Naive thymus-derived CD8-positive, alpha-beta T cell (primary cell): ENCODE measurements at places on chromosomes 2 and 18. TPM values are rescaled to one million over a fixed set of nuclear protein-coding genes. Genes with fewer than 3 reads are reported as not detected.
A peak's percentile ranks its signal among the peaks of the same experiment; 100 is the strongest.

Gene CHAC2
- total RNA-seq = 1.5 TPM

DNA sequence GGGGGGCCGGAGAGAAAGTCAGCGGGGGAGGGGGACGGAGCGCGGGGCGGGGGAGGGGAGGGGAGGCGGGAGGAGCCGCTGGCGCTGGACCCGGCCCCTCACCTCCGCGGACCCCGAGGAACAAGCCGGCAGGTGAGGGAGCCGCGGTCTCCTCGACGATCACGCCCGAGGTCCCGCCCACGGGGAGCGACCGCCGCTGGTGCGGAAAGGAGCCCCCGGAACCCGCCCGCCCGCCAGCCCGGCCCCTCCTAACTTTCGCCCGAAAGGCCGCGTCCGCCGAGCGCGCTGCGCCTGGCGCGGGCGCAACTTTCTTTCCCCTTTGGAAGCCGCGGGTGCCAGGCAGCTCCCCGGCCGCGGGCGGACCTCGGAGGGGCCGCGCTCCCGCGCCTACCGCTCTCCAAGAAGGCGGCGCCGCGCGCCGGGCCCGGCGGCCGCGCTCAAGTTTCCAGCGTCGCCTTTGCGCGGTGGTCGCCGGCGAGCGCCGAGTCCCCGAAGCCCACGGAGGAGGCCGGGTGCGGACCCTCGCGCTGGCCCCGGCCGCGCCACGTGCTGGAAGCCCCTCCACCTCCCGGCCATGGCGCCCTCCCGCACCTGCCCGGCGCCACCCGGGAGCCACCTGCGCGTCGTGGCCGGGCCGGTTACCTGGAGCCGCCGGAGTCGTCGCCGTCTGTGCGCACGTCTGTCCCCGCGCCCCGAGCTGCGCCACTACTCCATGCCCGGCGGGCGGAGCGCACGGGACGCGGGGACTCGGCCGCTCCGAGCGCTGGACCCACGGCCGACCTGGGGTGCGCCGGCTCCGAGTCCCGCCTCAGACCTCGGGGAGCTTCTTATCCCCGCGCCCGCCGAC, at the start of gene ALKAL2:
TSS of gene ALKAL2 (minus strand) at position 181 of the 847 bp plus-strand sequence. CDS start 256 bp downstream, outside the sequence.
- H3K4me3 ChIP-seq = peak within 1 kb of the TSS; percentile 57
- H3K36me3 ChIP-seq = peaks cover 1% of the 10 kb centered on the region
- no peak within 1 kb of the TSS for H3K27ac ChIP-seq

Gene MC4R
- total RNA-seq = not detected

Gene FAP
- not detected for total RNA-seq

Gene CABYR
- 3.3 TPM for total RNA-seq

DNA sequence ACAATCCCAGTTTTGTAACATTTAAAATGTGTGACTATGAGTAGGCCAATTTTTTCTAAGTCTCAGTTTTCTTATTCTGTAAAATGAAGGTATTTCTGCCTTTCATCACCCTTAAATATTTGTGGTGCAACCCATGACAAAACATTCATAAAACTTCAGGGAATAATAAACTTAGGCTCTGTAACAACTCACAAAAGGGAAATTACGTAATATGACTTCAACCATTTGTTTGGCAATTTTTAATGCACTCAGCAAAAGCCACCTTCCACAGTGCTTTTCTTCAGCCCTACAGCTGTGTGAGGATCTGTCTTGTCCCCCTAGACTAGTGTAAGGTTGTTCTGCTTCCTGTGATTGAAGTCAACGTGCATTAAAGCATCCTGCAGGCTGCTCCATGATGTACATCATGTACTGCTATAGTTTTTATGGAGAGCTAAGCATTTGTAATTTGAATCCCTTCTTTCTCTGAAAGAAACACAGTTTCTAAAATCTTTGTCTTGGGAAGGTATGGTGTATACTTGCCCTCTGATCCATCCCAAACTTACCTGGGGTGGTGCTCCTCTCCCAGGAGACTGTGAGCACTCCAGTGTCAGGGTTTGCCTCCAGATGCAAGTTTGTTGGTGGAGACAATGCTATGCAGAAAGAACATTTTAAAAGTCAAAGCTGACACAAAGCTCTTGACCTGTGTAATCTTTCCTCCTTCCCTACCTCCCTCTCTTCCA, 39.1 kb downstream of the FN1 start:
- no peaks in the 10 kb centered on the region for H3K4me1 ChIP-seq
- no peaks in the 10 kb centered on the region for H3K36me3 ChIP-seq
- no peak overlapping the region for H3K27ac ChIP-seq
- H3K4me3 ChIP-seq = no peak overlapping the region
- H3K27me3 ChIP-seq = peaks cover 4% of the 10 kb centered on the region

GRCh38 chr2:30348825-30349224, 98.2 kb upstream of the LCLAT1 start:
- no peak overlapping the region for H3K27ac ChIP-seq
- H3K27me3 ChIP-seq = no peaks in the 10 kb centered on the region
- H3K36me3 ChIP-seq = no peaks in the 10 kb centered on the region
- H3K4me3 ChIP-seq = no peak overlapping the region
- peaks cover 6% of the 10 kb centered on the region for H3K4me1 ChIP-seq
- DNase-seq = no peak
